CD4-positive, alpha-beta T cell treated with Interleukin-6 for 4 hours (primary cell): ENCODE measurements at places on chromosomes 5 and 9.

DNA sequence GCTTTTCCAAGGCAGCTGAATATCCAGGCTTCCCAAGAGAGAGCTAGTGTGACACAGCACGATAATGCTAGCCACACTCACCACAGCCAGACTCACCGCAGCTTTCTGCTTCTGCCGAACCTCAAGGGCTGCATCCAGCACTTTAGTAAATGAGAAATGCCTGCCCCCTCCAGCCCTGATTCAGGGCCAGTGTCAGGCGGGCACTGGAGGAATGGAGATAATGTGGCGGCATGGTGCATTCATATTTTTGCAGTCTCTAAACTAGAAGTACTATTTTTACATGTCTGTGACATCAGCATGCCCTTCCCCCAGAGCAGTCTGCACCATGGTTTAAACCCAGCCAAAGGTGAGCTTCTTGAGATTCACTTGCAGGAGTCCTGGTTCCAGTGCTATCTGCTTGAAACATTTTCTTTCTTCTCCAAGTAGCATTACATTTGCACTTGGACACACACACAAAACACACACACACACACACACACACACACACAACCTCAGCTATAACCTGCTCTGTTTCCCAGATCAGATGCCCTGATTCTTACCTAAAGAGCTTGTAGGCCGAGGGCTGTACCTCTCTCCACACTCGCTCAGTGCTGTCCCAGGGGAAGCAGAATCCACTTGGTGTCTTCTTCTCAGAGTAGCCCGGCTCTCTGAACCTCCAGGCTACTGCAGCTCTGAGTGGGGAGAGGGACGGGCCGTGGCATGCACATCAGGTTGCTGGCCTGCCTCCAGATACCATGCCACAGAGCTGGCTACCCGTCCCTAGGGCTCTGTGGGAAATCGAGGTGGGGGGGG, at the start of gene FGF1:
FGF1 (minus strand) TSS at position 673 of the 792 bp plus-strand sequence. CDS start 71,963 bp downstream, outside the sequence.
- no peak for DNase-seq

GRCh38 chr9:68643901-68644809, 60.9 kb upstream of the PIP5K1B start:
- no peak for DNase-seq

GRCh38 chr5:172194985-172195774, 1.2 kb downstream of the EFCAB9 start:
- no peak for DNase-seq

- DNase-seq, result no peak
Observed at GRCh38 chr5:34868791-34869190, 29.8 kb downstream of the TTC23L start.

- no peak for DNase-seq
Observed at GRCh38 chr5:35876922-35877321, 20.2 kb downstream of the IL7R start.

DNA sequence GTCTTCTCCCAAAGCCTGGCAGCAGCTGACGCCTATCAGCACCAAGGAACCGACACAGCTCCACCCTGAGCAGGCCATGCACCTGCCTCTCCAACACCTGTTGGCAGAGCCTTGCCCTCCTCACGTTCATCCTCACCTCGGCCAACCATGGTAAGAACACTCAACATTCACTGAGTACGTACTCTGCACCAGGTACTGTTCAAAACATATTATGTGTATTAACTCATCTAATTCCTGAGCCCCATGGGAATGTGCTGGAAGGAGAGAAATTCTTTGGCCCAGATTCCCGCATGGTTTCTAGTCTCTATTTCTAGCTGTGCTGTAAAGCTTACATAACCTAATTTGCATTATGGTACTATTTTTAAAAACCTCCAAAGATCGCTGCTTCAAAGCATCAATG, 86.1 kb downstream of the GPR21 start:
- DNase-seq, result no peak

GRCh38 chr5:111618623-111619271, 106.4 kb upstream of the STARD4 start:
- no peak for DNase-seq

- no peak for DNase-seq
Observed at GRCh38 chr5:178280631-178281030, 48.0 kb upstream of the PHYKPL start.

DNA sequence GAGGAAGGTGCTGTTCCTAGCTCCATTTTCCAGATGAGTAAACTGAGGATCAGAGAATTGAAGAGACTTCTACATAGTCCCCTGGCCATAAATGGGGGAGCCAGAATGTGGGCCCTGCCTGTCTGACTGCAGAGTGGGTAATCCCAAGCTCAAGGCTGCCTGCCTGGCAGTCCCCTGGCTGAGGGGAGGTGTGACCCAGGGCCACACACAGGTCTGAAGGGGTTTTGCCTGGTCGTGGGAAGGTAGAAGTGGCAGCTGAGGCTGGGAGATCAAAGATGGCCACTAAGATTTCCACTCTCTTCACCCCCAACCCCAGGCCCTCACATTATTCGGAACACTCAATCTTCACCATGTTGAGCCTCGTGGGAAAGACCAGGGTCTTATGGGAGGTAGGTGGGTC, 176.3 kb downstream of the MACROH2A1 start:
- no peak for DNase-seq

GRCh38 chr5:43312076-43312661, 1.0 kb downstream of the HMGCS1 start:
- no peak for DNase-seq

DNA sequence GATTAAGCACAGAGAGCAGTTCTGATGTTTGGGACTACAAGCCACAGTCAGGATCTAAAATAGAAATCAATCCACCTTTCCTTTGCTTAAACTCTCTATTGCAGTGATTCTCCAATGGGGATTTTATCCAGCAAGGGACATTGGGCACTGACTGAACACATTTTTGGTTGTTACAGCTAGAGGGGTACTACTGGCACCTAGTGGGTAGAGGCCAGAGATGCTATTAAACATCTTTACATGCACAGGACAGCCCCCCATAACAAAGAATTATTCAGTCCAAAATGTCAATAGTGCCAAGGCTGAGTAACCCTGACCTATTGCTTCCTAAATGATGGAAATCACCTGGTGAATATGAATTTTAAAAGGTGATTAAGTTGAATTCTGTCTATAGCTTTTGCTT, 12.0 kb downstream of the ZNF622 start:
- DNase-seq, result no peak

DNA sequence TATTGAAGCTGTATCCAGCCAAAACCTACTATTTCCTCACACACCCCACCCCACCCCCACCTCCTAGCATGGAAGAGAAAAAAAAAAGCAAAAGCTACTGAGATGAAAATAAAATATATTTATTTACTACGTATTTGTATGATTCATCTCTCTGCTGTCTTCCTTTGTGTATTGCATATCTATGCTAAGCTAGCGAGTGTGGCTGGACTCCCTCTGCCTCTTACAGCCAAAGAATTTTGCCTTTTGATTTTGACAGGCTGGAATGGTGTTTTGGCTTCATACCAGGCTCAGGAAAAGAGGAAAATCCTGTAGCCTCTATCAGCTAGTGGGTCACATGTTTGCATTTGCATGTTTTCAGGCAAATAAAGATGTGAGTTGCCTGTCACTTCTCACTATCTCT, 2.2 kb downstream of the ABLIM3 start:
- no peak for DNase-seq

GRCh38 chr5:8720506-8720905, 825.4 kb downstream of the SEMA5A start:
- no peak for DNase-seq

- no peak for DNase-seq
Observed at GRCh38 chr9:77988630-77989029, 43.0 kb downstream of the GNAQ start.

GRCh38 chr5:131983244-131983771, 28.1 kb downstream of the ACSL6 start:
- no peak for DNase-seq

DNA sequence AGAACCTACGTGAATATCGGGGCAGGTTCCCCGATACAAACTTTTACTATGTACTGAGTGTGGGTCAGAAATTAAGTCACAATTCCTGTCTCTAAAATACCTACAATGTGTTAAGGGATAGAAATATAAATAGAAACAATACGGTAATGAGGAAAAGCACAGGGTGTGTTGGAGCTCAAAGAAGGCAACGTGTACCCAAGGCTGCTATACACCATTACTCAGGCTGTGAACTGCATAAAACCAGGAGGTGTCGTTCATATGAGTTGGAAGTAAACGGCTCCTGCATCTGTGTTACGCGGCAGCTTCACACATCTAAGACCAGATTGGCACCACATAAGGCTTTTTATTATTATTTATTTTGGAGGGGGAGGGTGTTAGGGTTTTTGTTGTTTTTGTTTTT, 50.1 kb upstream of the TRPM3 start:
- no peak for DNase-seq

DNA sequence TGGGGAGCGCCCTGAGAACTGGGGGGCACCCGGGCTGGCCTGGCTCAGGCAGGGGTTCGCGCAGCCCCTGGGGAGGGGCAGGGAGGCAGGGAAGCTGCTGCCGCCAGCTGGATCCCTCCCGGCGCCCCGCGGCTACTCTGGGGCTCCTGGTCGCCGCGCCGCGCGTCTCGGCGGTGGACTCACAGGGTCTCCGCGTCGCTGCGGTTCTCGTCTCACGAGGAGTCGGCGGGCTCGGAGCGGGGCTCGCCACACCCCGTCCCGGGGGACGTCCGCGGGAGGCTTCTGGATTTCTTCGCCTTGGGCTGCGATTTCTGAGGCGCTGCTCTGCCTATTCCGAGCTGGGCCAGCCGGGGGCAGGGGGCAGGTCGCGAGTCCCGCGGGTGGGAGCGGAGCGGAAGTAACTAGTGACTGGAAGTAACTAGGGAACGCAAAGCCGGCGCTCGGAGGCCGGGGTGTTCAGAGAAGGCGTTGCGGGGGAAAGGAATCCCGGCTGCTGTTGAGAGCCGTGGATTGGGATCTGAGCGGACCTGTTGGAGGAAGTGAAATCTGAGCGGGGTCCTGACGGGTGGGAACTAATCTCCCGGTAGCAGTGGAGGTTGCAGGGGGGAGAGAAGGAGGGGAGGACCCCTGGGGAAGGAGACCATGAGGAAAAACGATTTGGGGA, 511 bp downstream of the CYSTM1 start:
- peak; percentile 68 for DNase-seq

- DNase-seq, result peak; percentile 26
Observed at GRCh38 chr9:128203707-128204551, 750 bp downstream of the DNM1 start.

DNA sequence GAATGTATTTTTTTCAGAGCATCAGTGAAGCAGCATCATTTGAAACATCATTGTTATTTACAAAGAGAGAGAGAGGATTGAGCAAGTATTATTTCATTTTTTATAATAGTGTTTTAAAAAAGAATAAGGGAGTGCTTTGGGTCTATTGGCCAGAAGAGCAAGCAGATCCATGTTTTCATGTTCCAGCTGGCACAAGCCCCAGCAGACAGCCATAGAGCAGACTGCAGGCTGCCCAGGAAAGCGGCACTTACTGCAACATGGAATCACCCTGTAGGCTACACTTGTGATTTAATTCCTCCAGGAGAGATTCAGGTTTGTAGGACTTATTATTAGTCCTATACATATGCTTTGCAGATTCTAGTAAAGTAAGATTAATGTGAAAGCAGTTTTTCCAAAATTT, 407.0 kb upstream of the GRAMD2B start:
- no peak for DNase-seq

- DNase-seq, result no peak
Observed at GRCh38 chr9:34555002-34555348, 32.2 kb upstream of the ENHO start.

DNA sequence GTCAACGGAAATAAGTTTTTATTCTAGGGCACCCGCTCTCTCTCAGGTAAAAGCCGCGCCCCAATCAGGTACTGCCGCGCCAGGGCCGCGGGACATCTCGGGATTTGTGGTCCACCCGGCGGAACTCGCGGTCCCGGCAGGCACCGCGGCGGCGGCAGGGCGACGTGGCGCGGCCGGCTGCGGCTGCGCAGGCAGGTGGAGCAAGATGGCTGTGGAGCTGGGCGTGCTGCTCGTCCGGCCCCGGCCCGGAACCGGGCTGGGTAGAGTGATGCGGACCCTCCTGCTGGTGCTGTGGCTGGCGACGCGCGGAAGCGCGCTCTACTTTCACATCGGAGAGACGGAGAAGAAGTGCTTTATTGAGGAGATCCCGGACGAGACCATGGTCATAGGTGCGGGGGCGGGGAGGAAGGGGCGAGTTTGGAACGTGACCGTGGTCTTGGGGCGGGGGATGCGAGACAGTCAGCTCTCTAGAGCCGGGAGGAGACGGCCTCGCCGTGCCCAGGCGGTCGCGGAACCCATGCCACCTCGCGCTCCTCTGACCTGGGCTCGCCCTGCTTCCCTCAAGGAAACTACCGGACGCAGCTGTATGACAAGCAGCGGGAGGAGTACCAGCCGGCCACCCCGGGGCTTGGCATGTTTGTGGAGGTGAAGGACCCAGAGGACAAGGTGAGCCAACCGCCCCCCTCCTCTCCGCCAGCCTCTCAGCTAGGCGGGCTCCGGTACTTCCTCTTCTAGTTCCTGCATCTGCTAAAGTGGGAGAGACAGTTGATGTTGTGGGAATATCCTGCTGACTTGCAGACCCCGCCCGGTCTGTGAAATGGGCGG, at the start of gene TMED9:
TMED9 (plus strand) TSS at position 194 of the 825 bp plus-strand sequence; CDS start at position 206, 12 bp downstream.
- DNase-seq, result peak; percentile 91

DNA sequence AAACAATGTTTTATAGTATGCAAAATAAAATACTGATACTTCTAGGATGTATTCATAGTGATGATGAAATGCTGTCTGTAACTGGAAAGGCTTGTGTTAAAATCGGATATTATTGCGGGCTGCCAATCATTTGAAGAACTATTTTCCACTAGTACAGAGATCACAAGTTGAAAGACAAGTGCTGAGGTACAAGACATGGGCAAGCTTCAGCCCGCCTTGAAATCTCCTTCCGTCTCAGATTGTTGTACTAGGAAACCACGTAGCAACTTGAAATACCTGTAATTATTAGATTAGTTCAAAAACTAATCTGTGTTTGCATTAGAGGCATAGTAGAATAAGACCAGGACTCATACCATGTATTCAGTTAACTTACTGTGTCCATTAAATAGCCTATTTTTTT, 218.2 kb downstream of the ARHGEF28 start:
- no peak for DNase-seq

GRCh38 chr5:109849478-109850088, 159.9 kb downstream of the MAN2A1 start:
- DNase-seq, result peak; percentile 24

DNA sequence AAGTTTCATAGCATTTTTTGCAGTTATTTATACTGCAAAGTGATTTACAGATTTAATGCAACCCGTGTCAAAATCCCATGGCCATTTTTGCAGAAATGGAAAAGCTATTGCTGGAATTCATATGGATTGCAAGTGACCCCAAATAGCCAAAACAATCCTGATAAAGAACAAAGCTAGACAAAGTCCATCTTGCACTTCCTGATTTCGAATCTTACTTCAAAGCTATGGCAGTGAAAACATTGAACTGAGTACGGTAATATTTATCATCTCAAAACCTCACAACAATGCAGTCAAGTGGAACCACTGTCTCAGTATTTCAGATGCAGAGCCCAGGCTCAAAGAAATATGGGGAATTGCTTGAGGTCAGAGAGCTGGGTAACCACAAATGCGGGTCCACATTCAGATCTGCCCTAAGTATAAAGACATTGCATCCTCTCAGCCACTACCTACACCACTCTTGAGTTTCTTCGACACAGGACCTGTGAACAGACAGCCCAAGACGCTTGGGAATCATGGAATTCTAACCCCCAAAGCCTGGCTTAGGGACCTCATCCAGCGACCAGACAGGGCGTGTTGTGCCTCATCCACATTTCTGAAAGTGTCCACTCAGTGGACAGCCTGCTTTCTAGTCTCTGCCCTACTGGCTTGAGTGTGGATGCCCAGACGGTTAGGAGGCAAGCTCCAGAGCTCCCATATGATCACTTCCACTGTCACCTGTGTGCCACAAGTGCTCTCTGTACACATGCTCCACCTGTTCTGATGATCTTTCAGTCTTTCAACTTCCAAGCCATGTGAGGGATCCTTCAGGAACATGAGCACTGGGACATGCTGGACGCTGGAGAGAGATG, 39.3 kb upstream of the KCNIP1 start:
- no peak for DNase-seq
